ENCODE measurements at places on chromosomes 7 and 10.

- DNase-seq, result no peak
Observed at GRCh38 chr7:34949361-34949760, 87.9 kb downstream of the DPY19L1 start.

- no peak for DNase-seq
Observed at GRCh38 chr7:113306302-113306701, 187.9 kb upstream of the SMIM30 start.

- no peak for DNase-seq
Observed at GRCh38 chr7:75916259-75916658, 1.3 kb downstream of the POR start.

DNA sequence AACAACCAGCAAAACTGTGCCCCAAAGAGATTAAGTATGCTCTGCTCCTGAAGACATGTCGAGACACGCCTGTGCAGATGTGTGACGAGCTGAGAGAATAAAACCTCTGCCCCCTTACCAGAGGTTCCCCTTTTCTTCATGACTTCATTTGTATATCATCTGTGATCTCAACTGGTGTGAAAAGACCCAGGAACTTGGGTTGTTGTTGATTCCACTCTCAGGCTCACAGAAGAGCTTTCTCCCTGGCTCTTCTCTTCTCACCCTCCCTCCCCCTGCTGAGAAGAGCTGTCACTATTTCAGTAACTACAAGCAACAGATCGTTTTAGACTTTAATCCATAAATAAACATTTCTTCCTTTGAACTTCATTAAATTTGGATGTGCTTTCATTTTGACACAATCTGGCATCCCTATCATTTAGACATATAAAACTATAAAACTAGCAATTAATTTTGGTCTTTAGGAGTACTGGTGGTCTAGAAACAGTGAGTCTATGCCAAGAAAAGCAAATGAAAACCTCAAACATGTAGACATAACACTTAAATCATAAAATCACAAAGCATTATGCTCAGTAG is 179.3 kb upstream of the FZD8 start:
- no peak for DNase-seq

DNA sequence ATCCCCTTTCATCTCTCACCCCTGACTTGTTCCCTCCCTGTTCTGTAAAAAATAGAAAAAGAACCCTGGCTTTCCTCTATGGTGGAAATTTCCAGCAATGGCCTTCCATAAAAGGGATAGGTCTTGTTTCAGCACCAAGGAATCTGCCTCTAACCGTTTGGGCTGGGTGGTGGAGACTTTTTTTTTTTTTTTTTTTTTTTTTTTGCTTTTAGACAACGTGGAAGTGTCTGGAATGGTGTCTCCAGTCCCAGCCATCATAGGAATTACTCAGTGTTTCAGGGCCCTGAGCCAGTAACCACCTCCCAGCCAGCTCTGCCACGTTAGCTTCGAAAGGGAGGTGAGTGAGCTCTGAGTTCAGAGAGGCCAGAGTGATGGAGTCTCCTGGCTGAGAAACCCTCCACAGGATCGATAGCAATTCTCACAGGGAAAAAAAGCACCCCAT is 97.3 kb upstream of the COL1A2 start:
- DNase-seq, result no peak

- DNase-seq, result no peak
Observed at GRCh38 chr10:117946525-117947070, 100.1 kb downstream of the RAB11FIP2 start.

GRCh38 chr7:150516956-150517745 is 2.5 kb downstream of the GIMAP7 start:
- no peak for DNase-seq
